ENCODE measurements at places on chromosomes 5 and 9.

DNA sequence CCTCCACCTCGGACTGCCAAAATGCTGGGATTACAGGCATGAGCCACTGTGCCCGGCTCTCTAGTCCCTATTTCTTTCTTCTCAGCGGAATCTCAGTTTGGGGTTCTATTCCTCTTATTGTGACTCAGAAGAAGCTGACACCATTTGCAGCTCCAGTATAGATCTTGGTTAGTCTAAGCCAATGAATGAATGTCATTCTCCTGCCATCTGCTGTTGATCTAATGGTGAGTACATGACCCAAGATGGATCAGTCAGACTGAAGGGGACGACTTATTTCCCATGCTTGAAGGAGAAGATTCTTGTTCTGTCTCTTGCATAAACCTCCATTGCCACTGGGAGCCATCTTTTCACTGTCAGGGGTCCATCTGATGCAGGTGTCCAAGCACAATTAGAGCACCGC lies 76.0 kb upstream of the KLF9 start:
- no peak for DNase-seq

DNA sequence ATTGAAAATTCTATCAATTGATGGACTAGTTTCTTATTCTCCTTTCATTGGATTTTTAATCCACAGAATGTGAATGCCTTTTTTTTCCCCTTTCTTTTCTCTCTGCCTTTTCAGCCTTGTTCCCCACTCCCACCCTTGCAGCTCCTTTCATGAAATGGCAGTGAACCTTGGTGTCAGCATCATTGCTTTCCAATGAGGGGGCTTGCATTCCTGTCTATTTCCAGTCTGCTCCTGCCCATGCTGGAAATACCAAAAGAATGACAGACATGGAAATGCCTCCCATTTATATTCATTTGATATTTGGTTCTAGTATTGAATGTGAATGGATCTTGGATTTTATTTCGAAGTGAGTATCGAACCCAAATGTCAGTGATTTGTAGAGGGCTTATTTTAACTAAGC lies 162.7 kb upstream of the SGCD start:
- DNase-seq: no peak

DNA sequence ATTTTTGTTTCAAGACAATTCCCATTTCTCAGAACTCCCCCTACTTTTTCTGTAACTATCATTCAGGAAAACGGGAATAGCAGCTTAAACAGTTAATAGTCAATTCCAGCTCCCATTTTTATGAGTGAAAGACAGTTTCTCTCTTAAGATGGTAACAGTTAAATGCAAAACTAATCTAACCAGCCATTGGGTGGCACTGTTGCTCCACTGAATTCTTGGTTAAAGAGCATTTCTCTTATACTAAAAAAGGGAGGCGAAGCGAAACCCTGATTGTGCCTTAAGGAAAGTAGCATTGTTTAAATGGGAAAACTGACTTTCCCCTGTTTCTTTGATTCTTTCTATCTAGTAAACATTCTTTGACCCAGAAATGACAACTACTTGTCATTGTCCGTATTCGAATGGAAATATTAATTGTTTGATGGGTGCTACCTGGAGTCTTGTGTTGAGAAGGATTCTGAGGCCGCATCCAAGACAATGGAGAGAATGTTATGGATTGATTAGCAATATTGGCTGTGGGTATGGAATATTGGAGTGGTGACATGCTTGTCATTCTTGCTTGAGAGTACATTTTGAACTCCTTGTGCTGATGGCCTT lies 507.8 kb downstream of the MAT2B start:
- peak; percentile 76 for DNase-seq

DNA sequence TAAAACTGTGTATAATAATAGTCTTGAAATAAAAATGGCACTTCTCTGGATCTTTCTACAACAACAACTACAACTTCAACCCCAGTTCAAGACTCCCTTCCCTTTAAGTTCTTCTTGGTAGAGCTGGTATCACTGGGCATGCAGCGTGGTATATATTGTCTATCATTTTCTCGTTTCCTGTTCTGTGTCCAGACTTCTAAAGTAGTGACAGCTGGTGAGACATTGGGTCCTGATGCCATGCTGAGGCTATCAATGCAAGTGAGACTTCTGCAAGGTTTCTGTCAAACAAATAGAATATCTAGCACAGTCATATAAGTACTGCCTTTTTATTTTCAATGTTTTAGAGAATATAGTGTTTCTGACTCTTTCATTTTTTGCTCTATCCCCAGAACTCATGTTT lies 123.0 kb upstream of the GRIN3A start:
- no peak for DNase-seq

GRCh38 chr5:81202655-81203054 lies 30.5 kb upstream of the CKMT2 start:
- DNase-seq: no peak

- no peak for DNase-seq
These were observed 32.2 kb upstream of the TJP2 start for GRCh38 chr9:69141851-69142250.

GRCh38 chr9:121784731-121785411 lies 133.4 kb downstream of the DAB2IP start:
- no peak for DNase-seq

DNA sequence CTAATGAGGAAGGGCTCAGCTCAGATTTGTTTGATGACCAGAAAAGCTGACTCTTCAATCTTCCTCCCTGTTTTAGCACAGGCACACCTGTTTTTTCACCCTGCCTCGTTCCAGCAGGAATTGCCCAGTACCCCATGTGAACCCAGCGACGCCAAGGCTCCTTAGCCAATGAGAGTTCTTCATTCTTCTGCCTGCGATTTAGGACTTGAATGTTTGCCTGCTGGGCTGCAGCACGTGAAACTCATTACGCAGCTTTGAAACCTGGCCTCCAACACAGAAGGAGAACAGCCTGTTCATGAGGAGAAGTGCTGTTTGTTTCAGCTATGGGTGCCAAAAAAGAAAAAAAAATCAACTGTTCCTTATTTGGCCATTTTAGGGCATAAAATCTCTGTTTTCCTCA lies 315.5 kb downstream of the TRPM3 start:
- DNase-seq: no peak

GRCh38 chr5:144139586-144139985 lies 30.9 kb downstream of the YIPF5 start:
- no peak for DNase-seq

DNA sequence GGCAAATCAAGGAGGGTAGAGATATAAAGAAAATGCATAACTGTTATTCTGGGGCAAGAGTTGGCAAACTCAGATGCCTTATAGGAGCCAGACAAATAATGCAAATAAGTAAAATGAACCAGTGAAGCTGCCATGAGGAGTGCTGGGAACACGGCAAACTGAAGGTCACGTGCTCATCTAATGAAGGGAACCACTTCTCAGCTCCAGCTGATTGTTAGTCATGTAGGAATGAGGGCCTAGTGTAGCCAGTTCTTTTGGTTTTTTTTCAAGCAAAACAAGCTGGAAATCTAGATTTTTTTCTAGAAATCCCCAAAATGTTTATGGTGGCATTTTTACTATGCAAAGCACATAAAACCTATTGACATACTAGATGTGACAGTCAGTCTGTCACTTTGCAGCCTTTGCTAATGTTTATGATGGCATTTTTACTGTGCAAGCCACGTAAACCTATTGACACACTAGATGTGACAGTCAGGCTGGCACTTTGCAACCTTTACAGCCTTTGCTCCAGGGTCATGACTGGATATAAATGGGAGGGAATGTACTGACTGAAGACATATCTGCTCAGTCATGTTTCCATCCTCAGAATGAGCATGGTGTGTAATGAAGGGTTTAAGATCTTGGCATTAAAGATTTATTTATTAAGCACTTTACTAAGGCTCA lies 39.4 kb downstream of the RUSC2 start:
- DNase-seq: no peak

- no peak for DNase-seq
These were observed 23.4 kb upstream of the PAM start for GRCh38 chr5:102731693-102732092.

DNA sequence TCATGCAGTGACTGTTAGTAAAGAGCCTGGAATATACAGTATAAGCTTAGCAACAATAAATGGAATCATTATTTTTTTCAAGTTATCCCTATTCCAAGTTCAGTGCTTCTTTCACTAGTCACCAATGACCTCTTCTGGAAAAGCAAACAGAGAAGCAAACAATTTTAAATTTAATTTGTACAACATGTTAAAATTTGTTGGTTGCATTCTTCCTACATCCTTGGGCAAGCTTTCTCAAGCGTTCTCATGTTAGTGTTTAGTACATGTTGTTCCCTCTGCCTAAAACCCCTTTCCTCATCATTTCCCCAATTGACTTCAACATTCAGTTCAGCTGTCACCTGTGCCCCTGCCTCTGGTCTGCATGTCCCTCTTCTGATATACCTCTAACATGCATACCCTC lies 123.4 kb downstream of the SEC61B start:
- DNase-seq: no peak

DNA sequence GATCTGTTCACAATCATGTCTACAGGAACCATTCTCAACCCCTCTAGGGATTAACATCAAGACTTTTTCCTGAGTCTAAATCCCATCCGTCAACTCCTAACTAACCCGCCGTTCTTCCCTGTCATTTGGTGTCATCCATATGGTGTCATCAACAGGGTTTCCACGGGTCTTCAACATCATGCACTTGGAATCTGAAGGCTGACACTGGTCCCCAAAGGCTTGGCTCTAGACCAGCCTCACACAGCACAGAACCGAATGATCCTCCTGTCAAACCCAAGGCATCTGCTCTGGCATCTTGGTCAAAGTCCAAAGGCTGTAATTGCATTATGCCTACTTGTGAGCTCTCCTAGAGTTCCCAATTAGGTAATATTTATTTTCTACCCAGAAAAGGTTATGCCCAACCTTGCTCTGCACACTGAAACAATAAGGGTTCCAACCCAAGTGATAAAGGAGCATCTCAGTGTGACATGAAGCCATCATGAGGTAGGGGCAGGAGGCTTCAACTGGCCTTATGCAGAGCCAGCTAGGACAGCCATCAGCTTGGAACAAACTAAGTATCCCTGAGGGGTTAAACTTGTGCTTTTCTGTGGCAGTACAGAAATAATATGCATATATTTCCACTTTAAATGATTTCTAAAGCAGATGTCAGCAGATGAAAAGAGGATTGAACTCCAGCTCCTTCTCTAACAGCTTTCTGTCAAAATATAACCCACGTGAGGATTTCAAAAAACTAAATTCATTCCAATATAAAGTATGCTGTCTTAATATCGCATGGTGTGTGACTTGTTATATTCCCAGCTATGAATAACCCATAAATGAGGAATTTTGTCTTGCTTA lies 13.9 kb downstream of the ENC1 start:
- no peak for DNase-seq

- DNase-seq: no peak
These were observed 65.6 kb downstream of the RALGPS1 start for GRCh38 chr9:126980231-126980630.

DNA sequence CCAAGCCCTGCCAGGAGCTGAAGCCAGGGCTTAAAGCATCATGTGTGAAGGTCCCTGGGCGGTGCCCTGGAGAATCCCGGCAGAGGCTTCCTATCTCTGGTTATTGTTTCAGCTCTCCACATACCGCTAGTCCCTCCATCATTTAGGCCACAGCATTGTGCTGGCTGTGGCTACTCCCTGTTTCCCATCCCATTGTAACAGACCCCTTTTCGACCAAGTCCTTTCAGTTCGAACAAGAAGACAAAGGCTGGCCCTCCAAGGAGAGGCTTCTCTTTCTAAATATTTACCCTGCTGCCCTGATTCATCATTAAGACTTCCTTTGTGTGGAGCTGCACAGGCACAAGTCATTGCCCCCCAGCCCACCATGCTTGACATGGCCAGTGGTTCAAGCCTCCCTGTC lies 41.6 kb downstream of the NEUROG1 start:
- no peak for DNase-seq

DNA sequence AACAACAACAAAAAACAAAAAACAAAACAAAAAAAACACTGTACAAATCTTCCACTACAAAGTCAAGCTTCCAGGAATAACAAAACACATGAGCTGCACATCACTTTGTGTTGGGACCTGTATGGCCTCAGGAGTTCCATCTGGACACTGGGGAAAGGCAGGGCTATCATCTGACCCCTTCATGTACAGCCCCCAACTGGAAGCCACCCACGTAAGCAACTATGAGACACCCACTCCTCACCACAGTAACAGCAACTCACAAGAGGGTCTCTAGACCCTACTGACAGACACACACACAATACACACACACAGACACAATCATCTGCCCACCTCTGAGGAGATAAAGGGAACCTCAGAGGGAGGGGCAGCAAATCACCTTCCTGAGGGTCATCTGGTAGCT lies 81.7 kb upstream of the LRRTM2 start:
- no peak for DNase-seq

DNA sequence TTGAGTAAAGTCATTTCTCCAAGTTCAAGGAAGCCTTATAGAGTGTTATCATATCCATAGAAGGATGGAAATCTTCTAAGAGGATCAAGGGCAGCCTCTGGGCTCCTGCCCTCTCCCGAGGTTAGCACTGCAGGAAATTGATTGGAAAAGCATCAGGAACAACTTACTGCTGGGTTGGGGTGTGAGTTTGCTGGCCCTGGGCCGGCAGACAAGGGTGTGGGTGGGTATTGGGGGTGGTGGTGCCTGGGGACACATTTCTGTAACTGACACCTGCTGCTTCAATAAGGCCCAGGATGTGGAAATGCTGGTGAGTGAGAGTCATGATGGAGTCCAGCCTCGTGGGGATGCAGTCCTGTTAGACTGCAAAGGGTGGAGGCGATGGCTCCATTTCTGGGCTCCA lies 5.5 kb downstream of the CSF2 start:
- DNase-seq: no peak

DNA sequence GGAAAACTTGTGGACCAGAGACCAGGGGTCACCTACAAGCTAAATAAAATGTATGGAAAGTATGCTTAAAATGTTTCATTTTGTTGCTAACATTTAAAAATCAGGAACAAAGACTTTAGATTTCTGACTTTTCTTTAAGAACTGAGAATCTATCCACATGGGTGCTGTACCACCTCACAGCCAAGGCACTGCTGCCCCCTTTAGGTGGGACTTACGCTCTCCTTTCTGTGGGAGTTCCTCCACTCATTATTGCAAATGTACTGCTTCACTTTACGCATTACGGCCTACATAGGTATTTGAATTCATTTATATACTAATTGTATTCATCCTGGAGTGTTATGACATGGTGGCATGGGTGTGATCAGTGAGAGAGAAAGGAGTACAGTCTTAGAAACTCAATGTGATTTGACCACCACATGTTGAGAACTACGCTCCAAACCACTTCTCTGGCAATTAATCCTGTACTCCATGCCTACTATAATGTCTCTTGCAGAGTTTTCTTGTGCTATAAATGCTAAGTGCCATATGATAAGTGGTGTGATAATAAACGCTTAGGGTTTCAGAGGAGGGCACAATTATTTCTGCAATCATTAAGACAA lies 24.7 kb upstream of the CETN3 start:
- peak; percentile 63 for DNase-seq

GRCh38 chr5:86137297-86137696 lies 480.4 kb upstream of the COX7C start:
- no peak for DNase-seq

DNA sequence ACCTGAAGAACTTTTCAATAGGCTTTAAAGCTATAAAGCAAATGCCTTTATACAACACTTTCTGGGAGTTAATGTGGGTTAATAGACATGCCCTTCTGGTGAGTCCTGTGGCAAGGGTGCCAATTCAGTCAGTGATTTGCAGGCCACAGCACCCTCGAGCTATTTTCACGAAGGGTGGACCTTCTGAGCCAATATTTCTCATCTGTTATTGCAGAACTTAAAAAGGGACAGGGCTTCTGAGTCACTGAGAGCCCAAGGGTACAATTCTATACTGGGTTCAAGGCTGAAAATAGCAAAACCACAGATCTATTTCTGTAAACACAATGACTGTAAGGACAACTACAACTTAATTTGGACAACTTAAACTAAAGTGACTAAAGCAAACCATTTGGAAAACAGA lies 92.8 kb downstream of the GABRG2 start:
- DNase-seq: peak; percentile 28
